Psoas muscle (tissue), 8 donors: ENCODE measurements at places on chromosomes 3 and 15. TPM values are rescaled to one million over a fixed set of nuclear protein-coding genes. Genes with fewer than 3 reads are reported as not detected.

NR1I2 gene
- total RNA-seq, result not detected

GOLGA8S gene
- total RNA-seq, result 0.04 TPM

DNA sequence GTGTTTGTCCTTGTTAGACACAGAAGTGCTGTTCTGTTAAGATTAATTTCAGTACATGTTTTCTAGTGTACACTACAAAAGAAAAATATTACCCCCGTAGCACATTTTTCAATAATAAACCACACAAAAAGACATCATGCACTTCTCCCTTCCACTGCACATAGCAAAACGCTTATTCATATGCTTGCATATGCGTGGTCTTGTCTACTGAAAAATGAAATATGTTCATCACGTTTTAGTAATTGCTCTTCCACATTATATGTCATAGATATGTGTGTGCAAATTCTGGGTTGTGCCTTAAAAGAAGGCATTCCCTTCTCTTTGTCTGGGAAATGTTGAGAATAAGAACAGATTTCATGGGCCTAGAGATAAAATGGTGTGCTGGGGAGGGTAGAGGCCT is 353.9 kb downstream of the NSUN3 start:
- DNase-seq, result no peak
- H3K4me1 ChIP-seq, result no peaks in the 10 kb centered on the region
- no peak overlapping the region for H3K4me3 ChIP-seq
- H3K36me3 ChIP-seq, result no peaks in the 10 kb centered on the region
- H3K27me3 ChIP-seq, result no peaks in the 10 kb centered on the region

DNA sequence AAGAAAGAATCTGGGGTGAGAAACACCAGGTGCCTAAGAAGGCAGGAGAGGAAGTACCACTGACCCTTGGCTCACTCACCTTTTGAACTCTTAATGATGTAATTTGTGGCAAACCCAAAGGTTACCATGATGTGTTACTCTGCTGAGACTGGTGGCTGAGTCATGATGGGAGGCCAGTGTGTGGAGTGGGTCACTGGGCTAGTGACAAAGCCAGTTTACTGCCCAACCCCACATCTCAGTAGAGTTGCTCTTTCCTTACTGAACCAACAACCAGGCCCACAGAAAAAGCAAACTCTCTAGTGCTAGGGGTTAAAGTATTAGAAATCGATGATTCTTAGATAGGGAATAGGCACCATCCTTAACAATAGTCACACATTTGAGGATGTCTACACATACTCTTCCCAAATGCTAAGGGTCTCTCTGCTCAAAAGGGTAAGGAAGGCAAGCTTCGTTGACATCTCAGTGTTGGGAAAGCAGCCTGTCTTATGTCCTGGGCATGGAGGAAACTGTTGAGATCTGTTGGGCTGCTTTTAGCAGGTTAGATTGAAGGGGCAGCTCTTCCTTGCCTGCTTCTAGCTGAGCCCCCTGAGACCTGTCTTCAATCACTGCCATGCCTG is 3.1 kb downstream of the RBP2 start:
- DNase-seq, result no peak
- H3K27ac ChIP-seq, result no peak overlapping the region
- no peaks in the 10 kb centered on the region for H3K4me1 ChIP-seq
- H3K4me3 ChIP-seq, result no peak overlapping the region
- no peaks in the 10 kb centered on the region for H3K27me3 ChIP-seq
- no peaks in the 10 kb centered on the region for H3K36me3 ChIP-seq

DNA sequence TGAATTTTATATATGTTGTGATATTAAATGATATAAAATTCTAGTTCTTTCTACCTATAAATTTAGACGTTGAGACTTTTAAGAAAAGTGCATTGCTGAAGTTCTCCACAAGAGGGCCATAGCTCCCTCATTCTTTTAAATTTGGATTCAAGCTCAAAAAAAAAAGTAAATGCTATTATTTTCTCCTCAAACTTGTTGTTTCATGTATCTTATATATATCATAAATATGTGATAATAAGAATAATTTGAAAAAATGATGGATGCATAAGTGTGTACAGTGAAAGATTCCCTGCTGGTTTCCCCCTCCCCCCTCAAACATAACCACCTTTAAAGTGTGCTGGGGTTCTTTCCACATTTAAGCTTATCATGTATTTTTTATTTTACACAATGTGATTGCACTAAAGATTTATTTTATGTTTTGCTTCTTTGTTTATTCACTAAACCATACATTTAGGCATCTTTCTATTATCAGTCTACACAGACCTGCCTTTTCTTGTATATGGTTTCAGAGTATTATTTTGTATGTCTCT is 769.4 kb upstream of the GOLIM4 start:
- H3K4me3 ChIP-seq, result peak overlapping the region; percentile 13
- no peaks in the 10 kb centered on the region for H3K36me3 ChIP-seq
- no peak for DNase-seq
- H3K4me1 ChIP-seq, result no peaks in the 10 kb centered on the region
- H3K27ac ChIP-seq, result no peak overlapping the region

TEX55 gene
- not detected for total RNA-seq

MESP2 gene
- total RNA-seq, result not detected

- DNase-seq, result no peak
- H3K27ac ChIP-seq, result no peak overlapping the region
- H3K4me3 ChIP-seq, result no peak overlapping the region
Observed at GRCh38 chr3:10339376-10339955, 18.6 kb upstream of the SEC13 start.

DNA sequence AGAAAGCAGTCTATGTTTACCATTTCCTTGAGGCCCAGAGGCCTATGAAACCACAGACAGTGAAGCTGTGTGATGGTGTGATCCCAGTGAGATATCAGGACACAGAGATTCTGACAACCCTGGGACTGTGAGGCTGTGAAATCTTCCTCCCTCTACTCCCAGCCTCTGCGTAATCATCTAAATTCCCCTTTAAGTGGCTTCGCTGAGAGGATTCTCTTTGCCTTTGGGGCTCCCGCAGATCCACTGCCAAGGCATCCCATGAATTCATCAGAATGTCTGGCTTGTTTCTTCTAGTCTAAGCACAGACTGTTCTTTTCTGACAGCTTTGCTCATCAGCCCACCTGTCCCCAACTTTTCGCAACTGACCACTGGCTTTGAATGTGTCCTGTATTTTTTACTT is 901.2 kb upstream of the NR2F2 start:
- H3K36me3 ChIP-seq, result no peaks in the 10 kb centered on the region
- no peak for DNase-seq
- H3K27ac ChIP-seq, result no peak overlapping the region
- H3K4me3 ChIP-seq, result no peak overlapping the region
- no peaks in the 10 kb centered on the region for H3K27me3 ChIP-seq

GRCh38 chr3:126961791-126962461 is 21.0 kb upstream of the PLXNA1 start:
- DNase-seq, result peak; percentile 82
- peak overlapping the region; percentile 63 for H3K27ac ChIP-seq
- H3K4me1 ChIP-seq, result peaks cover 47% of the 10 kb centered on the region
- H3K4me3 ChIP-seq, result no peak overlapping the region

- H3K36me3 ChIP-seq, result peaks cover 4% of the 10 kb centered on the region
- H3K4me3 ChIP-seq, result no peak overlapping the region
- no peak for DNase-seq
- no peak overlapping the region for H3K27ac ChIP-seq
- no peaks in the 10 kb centered on the region for H3K27me3 ChIP-seq
Observed at GRCh38 chr3:123244128-123244527, 42.4 kb downstream of the SEC22A start.

DNA sequence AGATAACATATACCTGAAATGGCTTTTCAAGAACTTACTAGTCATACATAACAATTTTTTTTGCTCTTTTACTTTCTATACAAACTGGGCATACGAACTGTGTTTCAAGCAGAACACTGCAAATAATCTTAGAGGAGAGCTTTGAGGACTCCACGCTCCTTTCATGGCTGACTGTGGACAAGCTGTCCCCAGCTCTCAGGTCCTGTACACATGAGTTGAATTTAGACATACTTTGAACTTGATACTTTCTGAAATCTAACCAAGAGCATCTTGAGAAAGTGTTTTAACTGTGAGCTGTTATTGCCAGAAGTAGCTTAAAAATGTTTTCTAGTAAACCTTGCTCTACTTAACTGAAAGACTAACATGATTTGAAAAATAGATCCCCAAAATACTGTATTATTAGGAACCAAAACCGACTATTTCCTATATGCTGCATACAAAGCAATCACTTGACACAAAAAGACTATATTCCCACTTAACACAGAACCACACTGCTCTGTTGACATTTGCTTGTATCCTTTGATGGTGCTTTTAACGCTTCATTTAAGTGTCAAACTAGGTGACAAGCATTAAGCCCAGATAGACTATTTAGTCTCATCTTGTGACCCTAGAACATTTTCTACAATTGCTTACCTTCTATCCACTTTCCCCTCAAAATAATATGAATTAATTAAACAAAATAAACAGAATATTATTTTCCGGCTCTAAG is 755.8 kb downstream of the ROBO1 start:
- peak overlapping the region; percentile 40 for H3K4me3 ChIP-seq
- peak overlapping the region; percentile 72 for H3K27ac ChIP-seq
- DNase-seq, result no peak

FBXL2 gene
- 0.54 TPM for total RNA-seq

DNA sequence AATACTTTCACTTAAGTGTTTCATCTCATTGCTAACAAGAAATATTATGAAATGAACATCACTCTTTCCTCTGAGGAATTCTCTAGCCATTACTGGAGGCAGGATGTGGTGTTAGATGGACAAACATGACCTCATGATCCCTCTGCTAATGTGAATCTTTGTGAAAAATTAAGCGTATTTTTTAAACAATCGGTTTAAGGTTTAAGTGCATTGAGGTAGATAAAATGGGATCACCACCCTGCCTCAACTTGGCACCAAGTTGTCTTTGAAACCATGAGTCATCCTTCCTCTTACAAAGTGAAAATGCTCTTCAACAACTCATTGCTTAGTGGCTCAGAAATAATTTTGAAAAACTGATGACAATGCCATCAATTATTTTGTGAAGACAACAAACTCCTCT is 76.0 kb upstream of the DCBLD2 start:
- no peaks in the 10 kb centered on the region for H3K36me3 ChIP-seq
- H3K4me3 ChIP-seq, result no peak overlapping the region
- H3K27me3 ChIP-seq, result no peaks in the 10 kb centered on the region
- DNase-seq, result no peak

OR5K2 gene
- total RNA-seq, result not detected

DNA sequence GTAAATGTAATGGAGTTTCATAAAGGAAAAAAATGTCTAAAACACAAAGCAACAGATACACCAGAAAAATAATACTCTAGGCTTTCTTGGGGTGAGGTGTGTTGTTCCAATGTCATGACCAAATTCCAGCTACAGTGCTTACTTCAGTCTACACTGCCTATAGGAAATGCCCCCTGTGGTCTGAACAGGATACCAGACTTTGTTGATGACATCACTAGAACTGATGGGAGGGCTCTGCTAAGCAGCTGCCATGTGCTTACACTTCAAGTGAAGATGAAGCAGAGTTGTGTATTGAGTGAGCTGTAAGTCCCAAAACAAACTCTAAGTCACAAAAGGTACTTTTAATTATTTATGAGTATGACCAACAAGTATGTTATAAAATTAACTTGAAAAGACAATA is 456.1 kb upstream of the IL12A start:
- DNase-seq, result no peak
- no peaks in the 10 kb centered on the region for H3K27me3 ChIP-seq

CAV3 gene
- total RNA-seq, result 36.4 TPM

DNA sequence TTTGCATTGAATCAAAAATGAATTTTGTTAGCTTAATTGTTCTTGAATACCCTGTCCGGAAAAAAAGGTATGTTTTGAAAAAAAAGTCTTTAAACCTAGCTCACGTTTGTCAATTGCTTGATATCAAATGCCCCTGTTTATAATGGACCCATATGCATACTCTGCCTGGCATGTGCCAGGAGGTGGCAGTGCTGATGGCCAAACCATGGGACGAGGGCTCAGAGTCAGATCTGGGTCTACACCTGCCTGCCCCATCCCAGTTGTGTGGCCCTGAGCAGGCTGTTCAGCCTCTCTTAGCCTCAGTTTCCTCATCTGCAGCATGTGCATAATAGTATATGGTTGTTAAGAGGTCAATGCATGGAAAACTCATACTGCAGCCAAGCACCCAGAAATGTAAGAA is 38.8 kb downstream of the PRKCD start:
- peaks cover 6% of the 10 kb centered on the region for H3K4me1 ChIP-seq
- no peaks in the 10 kb centered on the region for H3K36me3 ChIP-seq
- H3K27ac ChIP-seq, result no peak overlapping the region
- no peak overlapping the region for H3K4me3 ChIP-seq
- H3K27me3 ChIP-seq, result no peaks in the 10 kb centered on the region
- DNase-seq, result no peak

DNA sequence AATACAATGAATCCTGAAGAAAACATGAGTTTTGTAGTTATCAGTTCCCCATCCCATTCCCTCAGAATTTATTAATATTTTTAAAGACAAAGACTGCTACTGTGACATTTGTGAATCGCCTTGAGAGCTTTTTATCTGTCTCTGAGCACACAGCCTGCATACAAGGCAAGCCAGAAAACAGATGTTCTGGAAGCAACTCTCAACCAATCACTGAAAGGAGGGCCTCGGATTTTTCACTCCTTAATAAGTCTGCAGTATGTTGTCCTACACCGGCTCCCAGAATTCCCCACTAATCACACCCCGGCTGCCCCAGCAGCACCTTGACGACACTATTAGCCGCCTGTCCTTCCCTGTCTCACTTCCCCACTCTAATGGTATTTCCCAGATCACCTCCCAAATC is 138.5 kb downstream of the ZNF621 start:
- no peaks in the 10 kb centered on the region for H3K4me1 ChIP-seq

DNA sequence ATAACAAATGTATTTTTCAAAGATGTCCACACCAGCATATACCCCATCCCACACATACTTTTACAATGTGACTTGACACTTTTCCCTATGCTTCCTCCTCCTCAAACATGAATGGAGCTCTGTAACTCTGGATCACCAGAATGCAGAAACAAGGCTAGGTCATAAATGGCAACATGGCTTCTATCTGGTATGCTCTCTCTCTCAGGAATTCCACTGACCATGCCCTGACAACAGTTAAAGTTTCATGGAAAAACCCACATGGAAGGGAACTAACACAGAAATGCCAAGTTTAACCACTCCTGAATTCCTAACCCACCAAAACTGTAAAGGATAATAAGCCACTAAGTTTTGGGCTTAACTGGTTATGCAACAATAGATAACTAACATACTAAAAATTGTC is 19.9 kb downstream of the MYO9A start:
- H3K36me3 ChIP-seq, result no peaks in the 10 kb centered on the region
- DNase-seq, result no peak
- no peak overlapping the region for H3K27ac ChIP-seq

EIF2A gene
- 67.2 TPM for total RNA-seq

DNA sequence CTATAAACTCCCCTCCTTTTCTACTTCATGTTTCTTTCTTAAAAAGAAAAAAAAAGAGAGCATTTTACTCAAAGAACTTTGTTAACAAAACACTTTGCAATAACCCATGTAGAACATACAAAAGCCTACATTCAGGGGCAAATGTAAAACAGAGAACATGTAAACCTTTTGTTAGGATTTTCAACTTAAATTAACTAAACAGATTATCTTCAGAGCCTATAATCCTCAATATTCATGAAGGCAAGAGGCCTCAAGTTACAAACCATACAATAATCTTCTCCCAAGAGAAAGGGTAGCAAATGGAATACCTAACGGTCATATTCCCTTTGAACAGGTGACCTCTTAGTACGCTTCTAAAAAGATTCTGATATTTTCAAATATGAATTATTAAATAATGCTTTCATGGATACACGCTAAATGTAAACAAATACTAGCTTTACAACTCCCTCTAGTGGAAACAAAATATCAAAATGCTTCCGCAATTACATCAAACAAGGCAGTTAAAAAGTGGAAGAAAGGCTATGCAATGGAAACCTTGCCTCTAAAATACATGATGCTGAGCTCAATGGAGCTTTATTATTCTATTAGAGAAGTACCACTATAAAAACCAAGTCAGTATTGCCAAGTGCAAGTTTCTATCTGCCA is 9.9 kb downstream of the CEP152 start:
- H3K36me3 ChIP-seq, result no peaks in the 10 kb centered on the region
- DNase-seq, result no peak
- H3K27ac ChIP-seq, result no peak overlapping the region
- H3K4me1 ChIP-seq, result no peaks in the 10 kb centered on the region
